ENCODE measurements at places on chromosomes 11 and 22.

- DNase-seq, result no peak
Observed at GRCh38 chr11:74749965-74750296, 1.3 kb downstream of the RNF169 start.

DNA sequence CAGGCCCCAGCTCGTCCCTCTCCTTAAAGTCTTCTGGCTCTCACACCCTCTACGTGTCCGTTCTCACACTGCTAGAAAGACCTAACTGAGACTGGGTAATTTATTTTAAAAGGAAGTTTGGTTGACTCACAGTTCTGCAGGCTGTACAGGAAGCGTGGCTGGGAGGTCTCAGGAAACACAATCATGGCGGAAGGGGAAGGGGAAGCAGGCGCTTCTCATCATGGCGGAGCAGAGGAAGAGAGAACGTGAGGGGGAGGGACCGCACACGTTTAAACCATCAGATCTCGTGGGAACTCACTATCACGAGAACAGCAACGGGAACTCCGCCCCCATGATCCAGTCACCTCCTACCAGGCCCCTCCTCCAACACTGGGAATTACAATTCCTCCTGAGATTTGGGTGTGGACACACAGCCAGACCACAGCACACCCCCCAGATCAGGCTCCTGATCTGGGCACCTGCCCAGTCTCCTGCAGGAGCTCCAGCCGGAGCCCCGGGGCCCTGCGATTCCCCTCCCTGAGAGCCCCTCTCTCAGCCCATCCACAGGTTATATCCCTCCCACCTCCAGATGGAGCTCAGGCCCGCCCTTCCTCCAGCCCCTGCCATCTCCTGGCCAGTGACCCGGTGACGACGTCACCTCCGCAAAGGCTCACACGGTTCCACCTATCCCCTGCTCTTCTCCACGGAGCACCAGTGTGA lies 170.2 kb downstream of the BRD1 start:
- DNase-seq, result peak; percentile 87

DNA sequence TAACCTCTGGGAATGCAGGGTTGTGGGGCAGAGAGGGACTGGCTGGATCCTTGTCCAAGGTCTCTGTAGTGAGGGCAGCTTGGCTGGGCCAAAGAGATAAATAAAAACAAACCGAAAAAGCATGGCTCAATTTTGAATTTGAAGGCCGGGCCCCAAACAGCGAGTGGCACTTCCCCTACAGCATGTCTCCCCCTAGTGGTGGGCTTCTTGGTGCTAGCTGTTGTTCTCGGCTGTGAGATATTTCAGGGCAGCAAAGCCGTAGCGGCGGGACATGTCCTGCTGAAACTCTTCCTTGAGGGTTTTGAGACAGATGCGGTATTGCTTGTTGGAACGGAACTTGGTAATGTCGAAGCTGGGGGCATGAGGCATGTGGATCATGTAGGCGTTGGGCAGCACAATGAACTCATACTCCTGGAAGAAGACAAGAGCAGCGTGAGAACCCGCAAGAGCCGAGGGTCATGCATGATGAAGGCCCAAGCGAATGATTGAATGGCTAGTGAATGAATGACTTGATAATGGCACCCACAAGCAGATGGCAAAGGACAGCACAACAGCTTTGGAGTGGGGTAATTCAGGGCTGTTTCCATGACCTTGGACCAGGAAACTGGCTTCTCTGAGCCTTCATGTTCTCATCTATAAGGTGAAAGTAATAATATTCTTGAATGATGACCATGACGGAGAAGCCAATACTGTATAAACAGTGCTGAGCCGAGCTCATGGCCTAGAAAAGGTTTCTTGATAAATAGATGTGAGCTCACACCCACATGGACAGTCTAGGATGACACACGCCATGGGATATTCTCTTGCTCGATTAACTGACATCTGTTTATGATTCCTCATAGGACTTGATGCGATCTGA lies 216.3 kb upstream of the SYN3 start:
- no peak for DNase-seq

GRCh38 chr11:16239141-16240105 lies 116.9 kb downstream of the SOX6 start:
- no peak for DNase-seq

Measured in MM.1S (cell line).